ENCODE measurements at places on chromosomes 4 and X.
A peak's percentile ranks its signal among the peaks of the same experiment; 100 is the strongest.

DNA sequence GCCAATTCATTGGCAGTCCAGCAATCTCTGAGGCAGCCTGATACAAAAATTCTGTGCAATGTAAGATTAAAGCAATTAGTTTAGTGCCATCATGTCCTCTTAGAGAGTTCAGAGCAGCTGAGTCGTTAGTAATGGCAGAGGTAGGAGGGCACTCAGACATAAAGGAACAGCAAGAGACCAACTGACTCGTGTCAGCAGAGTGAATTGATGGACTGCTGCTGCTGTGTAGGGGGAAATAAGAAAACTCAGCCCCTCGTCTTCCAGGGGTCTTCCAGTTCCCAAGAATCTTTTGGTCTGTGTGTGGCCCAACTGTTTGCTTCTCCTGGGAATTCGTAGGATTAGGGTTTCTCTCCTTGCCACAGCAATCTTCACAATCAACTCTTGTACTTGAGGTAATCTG, 100.9 kb downstream of the TTC29 start:
- DNase-seq, result no peak

DNA sequence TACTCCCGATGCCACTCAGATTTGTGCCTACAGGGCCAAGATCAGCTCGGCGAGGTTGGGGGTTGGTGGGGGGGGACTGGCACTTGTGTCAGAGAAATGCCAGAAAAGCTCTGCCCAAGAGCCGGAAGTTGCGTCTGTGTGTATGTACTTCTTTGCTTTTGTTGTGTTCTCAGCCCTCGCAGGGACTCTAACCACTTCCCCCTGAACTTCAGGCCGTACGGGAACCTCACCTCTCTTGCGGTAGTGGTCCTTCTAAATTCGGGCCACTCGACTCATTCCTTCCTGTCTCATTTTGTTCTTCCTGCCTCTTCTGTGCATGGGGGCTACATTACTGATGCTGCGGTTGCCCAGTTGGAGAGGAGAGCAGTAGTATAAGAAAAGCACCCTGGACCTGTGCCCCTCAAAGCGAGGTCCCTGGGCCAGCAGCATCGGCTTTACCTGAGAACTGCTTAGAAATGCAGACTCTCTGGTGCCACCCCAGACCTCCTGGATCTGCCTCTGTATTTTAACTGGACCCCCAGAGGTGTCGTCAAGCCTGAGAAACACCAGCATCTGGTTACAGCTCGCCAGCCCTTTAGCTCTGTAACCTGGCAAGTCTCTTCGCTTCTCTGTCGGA, 146.3 kb upstream of the RPS6KA3 start:
- no peak for DNase-seq

- DNase-seq, result no peak
These were observed 3.4 kb downstream of the RAB33B start for GRCh38 chr4:139457318-139457717.

DNA sequence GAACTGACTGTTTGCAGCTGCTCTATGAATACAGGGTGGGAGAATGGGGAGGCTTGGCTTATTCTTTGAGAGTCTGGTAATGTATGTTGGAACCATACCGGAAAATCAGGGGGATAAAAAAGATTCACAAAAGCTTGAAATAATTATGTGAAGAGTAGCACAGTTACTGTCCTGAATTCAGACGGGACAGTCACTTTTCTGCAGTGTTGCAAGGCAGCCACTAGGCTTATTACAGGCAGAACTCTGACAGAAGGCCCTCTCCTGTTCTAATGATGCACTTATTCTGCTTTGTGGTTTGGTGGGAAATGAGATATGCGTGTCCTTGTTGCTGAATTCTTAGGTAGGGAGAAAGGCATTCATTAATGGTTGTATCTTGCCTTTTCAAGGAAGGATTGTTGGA, 37.2 kb downstream of the GUCY1B1 start:
- DNase-seq, result no peak

DNA sequence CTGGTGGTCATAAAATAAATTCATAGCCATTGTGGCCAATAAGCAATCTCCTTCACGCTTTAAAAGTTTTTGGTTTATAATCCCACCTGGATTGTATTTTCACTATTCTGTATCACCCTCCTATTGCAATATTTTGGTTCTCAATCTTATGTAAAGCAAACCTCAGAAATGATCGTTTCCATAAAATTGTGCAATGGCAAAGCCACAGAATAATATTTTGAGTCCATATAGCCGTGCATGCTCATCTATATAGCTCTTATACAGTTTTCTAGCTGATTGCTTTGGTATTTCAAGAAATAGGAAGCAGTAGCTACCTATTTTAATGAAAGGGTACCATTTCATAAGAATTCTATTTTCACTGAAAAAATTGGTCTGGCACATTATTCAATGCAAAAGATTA, 10.0 kb upstream of the HAND2 start:
- DNase-seq, result no peak

GRCh38 chr4:4260185-4260751, 12.2 kb upstream of the TMEM128 start:
- no peak for DNase-seq

GRCh38 chr4:52976523-52977230, 114.6 kb downstream of the RASL11B start:
- no peak for DNase-seq

GRCh38 chr4:111839141-111839540, 306.1 kb upstream of the FAM241A start:
- DNase-seq, result no peak

DNA sequence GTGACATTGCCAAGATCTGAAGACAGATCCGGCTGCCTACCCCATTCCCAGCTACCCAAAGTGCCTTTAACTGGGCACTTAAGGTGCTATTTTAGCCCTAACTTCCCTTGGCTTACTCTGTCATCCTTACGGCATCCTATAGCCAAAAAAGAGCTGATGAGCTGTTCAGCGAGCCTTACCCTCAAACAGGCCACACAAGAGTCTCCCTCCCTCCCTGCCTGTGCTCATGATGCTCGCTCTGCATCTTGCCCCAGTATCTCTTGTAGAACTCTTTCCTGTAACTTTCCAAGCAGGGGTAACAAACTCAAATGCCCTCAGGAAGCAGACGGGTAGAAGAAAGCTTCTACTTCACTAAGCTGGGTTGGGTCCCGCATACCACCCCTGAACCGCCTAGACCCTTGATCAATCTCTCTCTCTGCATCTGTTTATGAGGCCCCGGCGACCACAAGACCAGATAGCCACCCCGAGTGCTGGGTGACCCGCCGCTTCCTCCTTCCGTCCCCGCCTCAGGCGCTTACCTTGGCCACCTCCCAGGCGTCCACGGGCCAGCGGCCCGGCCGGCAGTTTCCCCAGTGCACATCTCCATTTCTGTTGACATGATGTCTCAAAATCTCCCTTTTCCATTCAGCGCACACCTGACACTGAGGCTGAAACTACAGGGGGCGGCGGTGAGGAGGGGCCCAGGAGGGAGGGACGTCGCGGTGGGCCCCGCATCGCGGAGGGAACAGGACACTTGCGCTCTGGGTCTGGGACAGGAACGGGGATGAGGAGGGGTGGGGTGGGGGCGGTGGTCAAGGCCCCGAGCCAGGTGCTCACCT, 663 bp downstream of the CXorf38 start:
- DNase-seq, result peak; percentile 22

DNA sequence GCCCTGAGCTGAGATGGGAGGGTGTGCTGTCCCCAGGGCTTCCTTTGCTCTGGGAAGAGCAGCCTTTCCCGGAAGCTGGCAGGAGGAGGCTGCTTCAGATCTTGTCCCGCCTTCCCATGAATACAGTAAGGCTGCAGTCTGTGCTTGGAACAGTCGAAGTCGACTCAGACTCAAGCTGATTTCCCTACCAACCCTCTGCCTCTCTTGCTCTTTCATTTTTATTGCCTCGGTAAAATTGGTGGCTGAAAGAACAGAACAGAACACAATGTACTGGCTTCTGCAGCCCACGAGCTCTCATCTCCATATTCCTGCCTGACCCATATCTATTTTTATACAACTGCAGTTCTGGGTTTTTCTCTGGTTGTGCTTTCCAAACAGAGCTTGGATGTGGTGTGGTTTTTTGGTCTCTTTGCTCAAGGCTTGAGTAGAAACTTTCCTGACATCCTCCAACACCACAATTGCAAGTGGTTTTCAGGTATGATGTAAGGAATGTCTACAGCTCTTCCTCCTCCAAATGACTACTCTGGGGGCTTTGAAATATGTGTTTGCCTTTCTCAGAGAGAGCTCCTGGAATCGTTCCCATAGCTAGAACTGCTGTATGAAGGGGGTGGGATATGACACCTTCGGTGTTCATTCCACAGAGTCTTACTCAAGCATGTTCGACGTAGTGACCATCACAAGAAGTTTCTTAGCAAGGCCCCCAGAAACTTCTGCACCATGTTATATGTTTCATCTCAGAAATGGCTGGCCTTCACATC, 61.3 kb downstream of the ENPP6 start:
- DNase-seq, result no peak

GRCh38 chr4:24190761-24191695, 301.2 kb upstream of the PPARGC1A start:
- DNase-seq, result no peak

DNA sequence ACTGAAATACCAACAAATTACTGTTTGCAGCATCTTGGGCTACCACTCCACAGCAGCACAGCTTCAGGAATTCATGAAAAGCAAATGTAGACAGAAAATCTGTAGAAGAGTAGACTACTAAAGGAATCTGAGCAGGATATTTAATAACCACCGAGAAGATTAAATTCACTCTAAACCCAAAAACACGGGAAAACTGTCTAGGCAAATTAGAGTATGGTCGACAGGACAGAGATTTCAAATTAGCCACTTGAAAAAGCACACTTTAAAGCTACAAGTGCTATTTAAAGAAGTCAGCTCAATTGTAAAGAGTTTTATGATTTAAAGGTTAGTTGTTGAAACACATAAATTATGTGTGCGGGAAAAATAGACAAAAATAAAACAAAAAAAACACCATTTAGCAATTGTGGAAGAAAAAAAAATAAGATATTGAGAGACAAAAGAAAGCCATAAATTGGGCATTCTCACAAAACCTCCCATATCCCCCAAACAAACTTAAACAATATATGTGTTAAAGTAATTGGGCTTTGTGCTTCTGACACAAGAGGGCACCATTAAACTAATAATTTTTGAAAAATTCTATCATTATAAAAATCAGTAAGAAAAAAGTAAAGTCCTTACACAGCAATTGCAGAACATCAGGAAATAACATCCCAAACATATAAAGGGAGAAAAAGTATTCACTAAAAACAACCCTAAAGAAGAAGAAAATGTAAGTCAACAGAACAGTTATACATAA, 880.8 kb downstream of the TECRL start:
- DNase-seq, result no peak

GRCh38 chrX:119624951-119625668, 18.9 kb upstream of the NKRF start:
- DNase-seq, result no peak

DNA sequence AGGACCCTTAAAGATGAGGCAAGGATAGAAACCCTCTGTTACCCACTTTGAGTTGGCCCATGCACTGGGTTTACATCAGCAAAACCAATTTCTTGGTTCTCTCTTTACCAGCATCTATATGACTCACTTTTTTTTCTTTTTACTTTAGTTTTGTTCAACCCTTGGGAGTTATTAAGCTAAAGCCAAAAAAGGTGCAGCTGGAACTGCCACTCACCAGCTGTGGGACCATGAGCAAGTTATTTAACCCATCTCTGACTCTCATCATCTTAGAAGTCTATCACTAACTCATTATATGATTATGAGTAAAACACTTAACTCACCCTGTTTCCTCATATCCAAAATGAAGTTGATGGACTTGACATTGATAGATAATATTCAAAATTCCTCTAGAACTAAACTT, 53.4 kb downstream of the GABRB1 start:
- DNase-seq, result no peak

DNA sequence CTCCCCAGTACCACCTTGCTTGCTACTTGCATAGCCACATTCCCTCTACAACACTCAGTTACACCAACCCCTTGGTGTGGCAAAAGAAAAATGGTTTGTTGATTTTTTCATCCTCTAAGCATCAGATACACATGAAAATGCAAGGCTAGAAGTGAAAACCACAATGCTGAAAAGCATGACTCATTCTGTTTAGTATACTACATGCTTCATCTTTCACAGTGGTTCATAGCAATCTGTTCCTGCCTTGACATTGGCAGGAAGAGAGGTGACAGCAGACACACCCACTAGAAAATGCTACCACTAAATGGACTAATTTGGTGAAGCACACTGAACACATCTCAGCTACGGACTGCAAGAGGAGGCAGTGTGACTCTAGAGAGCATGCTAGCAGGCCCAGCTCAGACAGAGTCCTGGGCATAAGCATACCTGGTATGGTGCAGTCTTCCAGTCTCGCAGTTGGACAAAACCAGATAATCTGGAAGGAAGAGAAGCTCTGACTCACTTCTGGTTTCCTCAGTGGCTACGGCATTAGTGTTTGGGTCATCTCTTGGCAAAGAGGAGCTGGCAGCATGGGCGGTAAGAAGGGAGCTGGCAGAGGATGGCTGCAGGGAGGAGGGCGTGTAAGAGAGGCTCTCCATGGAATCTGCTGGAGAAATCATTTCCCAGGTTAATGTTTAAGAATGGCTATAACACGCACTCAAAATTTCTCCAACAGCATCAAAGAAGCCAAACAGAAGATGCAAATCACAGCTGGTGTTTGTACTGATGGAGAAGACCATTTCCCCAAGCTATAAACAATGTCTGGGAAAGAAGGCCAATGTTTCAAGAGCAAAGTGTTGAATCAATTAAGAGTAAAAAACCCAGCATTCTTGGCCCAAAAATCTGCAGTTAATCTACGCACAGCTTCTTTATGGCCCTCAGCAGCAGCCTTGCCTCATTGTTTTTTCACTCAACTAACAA, 37.8 kb downstream of the GAB3 start:
- DNase-seq, result no peak

DNA sequence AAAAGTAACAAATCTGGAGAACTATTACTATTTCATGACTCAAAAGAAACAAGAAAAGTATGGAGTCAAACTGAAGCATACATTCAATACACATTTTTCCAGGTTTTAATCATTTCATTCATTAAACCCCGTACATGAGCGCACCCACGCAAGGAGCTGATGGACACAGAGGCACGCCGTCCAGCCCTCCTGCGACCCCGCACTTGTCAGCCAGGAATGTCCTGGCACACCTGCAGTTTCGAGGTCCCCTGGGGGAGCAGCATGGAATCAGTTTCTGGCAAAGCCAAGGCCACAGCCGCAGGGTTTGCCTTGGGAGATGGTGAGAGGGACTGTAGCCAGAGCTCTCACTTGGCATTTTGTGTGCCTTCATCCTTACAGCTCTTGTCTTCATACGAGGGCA, 12.8 kb upstream of the SLC2A9 start:
- no peak for DNase-seq

GRCh38 chr4:118823471-118823870, 12.5 kb downstream of the SEC24D start:
- peak; percentile 5 for DNase-seq

DNA sequence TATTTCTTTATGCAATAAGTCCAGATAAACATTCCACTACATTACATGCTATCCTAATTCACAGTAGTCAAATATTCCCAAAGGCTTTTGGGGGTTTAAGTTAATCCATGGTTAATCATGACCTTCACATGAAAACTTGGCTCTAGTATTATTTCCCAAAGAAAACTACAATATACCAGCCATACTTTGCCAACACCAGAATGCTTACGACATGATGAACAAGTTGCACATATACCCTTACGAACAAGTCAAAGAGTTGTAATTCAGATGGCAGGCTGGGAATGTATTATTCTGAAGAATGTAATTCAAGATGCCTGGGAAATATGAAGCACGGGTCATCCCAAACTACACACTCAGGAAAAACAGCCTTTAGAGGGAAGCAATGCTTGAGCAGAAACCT, 499.6 kb downstream of the PPARGC1A start:
- DNase-seq, result no peak

GRCh38 chr4:62274782-62275181, 1074.7 kb downstream of the ADGRL3 start:
- no peak for DNase-seq
